Daoy (cell line): ENCODE measurements at places on chromosomes 2 and 18. TPM values are rescaled to one million over a fixed set of nuclear protein-coding genes. Genes with fewer than 3 reads are reported as not detected.

Gene LIPG
- 32.6 and 40.3 TPM in 2 replicates for total RNA-seq

Gene PKDCC
- total RNA-seq, result 7.3 and 12.9 TPM in 2 replicates

Gene ST6GAL2
- total RNA-seq, result 13.0 and 21.9 TPM in 2 replicates

Gene LIMS4
- total RNA-seq, result 0.24 and 0.29 TPM in 2 replicates

Gene HDAC4
- 3.1 and 5.5 TPM in 2 replicates for total RNA-seq
